ENCODE measurements at places on chromosomes 1 and 21.

DNA sequence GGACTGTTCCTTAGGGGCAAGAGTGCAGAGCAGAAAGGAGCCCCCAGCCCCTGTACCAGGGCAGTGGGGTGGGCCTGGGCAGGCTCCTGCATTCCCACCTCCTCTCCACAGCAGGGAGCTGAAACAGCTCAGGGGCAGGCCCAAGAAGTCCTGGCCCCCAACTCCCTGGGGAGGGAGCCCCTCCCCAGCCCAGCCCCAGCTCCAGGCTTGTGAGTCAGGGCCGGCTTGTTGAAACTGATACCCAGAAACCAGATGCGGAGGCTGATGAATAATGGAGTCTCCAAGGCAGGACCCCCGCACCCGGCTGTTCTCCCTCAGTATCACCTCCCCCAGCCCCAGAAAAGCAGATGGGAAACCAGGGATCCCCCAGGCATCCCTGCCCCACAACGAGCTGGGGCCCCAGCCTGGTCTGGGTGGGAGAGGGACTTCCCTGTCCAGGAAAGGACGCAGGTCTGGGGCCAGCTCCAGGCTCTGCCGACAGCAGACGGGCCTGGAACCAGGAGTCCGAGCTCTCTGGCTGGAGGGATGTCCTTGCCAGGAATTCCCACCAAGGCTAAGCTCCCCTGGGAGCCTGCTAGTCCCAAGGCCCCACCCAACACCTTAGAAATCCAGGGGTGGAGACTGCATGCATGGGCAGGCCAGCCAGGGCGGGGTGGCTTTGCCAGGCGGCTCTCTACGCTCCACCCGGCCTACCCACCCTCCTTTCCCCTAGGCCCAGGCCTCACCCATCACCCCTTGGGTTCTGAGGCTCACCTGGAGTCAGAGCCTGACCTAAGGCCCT is 2.7 kb downstream of the PLEKHG5 start:
- DNase-seq: no peak

- DNase-seq: no peak
These were observed 26.4 kb upstream of the LAMC1 start for GRCh38 chr1:182996816-182997215.

DNA sequence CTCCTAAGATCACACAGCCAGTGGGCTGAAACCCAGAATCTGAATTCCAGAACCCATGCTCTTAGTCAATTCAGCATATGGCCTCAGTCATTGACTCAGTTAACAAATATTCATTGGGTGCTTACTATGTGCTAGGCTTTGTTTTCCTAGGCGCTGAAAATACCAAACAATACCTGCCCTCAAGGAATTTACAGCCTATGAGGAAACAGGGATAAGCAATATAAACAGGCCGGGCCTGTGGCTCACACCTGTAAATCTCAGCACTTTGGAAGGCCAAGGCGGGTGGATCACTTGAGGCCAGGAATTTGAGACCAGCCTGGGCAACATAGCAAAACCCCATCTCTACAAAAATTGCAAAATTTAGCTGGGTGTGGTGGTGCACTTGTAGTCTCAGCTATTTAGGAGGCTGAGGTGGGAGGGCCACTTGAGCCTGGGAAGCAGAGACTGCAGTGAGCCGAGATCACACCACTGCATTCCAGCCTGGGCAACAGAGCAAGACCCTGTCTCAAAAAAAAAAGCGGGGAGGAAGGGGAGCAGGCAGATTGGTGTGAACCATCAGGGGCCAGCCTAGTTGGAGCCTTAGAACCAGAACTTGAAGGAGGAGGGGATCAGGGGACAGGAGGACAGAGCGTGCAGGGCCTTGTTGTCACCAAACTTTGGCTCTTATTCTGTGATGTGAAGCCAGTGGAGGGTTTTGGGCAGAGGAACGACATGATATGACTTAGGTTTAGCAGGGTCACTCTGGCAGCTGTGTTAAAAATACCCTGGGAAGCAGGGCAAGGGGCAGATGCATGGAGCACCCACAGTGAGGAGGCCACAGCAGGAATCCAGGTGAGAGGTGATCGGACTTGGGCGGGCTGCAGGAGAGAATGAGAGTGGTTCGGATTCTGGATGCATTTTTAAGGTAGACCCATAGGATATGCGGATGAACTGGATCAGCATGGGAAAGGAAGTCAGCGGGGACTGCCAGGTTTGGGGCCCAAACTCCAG is 5.8 kb downstream of the TINAGL1 start:
- no peak for DNase-seq

DNA sequence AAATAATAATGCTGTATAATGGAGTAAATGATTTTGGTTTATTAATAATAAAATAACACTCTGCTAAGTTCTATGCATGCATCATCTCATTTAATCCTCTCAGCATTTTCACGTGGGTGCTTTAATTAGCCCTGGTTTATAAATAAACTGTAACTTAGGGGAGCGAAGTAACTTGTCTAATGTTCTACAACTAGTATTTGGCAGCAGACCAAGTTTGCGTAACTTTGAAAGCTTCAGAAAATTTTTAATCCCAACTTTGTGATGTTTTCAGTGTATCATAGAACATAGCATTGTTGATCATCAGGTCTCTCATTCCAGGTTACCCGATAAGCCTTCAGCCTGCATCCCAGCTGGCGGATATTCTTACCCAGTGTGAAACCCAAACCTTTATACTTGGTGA is 322.4 kb upstream of the SGIP1 start:
- DNase-seq: no peak

DNA sequence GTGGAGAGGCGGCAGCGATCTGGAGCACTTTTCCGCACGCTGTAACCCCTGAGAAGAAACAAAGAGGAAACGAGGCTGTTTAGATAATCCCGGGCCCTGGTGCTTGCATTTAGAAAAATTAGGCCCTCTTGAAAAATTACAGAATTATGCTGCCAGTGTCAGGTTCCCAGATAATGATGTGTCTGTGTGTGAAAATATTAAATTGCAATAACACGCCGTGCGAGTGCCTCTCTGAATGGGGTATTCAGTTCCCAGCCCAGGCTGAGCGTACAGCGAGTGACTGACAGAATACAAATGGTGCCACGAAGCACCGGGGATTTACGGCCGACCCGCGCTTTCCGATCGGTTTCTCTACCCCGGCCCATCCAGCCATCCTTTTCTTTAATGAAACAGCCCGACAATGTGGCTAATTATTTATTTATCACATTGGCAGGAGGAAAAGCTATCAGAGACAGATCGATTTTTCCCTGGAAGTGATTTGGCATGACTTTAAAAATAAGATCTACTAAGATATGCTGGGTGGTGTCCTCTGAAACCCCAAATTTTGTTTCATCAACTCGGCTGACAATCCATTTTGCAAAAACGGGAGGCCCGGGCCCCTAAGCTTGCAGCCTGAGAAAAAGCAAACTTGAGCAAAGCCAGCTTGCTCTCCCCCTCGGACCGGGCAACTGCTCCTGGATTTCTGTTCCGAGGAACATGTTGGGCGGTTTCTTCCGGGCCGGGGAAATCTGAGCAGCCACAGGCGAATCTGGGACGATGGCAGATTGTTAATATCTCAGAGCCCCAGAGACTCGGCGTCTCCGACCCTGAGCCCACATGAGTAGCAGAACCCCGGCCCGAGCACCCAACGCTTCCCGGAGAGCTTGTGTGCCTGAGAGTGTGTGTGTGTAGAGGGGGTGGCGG is 11.3 kb downstream of the PRDM16 start:
- no peak for DNase-seq

DNA sequence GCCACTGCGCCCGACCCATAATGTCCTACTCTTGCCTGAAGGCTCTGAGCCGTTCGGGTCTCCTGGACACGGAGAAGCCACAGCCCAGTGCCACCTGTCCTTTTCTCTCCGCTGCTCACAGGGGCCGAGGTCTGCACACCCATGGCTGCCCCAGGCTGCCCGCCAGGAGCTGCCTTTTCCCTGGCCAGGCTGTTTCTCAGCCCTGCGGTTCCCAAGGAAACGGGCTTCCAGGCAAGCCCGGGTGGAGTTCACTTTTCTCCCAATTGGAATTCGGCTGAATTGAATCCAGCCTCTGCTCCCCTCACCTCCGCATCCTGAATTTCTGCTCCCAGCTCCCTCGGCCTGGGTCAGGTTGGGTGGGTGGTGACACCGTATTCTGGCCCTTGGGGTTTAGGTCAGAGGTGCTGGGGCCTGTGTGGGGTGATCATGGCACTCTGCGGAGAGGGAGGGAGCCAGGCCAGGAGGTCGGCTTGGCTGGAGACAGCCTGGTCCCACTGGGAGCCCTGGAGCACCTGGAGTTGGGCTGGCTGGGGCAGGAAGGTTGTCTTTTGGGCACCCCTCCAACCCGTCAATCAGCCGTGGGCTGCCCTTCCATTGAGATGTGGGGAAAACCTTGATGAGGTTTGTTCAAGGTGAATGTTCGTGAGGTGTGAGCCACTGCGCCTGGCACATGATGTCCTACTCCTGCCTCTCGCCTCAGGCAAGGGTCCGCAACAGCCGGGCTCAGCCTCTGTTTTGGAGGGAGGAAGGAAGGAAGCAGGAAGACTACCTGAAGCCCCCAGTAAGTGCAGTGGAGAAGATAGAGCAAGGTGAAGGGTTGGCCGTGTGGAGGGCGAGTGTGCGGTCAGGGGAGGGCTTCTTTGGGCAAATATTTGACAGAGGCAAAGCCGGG is 25.1 kb downstream of the RRP1 start:
- no peak for DNase-seq

DNA sequence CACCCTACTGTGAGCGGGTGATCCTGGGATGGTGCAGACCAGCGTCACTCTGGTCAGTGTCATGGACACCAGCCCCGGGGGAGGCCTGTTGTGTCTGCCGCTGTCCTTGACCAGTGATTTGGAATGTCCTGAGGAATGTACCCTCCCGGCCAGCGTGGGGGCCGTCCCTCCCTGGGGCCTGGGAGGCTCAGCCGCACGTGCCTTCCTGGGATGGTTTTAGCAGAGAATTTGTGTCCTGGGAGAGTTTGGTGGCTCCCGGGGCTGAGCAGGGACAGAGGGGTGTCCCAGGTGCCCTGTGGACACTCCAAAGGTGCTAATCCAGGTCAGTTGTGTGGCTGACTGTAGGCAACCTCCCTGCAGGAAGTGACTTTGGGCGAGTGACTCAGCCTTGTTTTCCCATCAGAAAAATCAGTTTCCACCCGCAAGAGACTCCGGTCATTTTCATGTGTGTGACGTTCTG is 6.2 kb downstream of the ARHGEF16 start:
- DNase-seq: no peak

DNA sequence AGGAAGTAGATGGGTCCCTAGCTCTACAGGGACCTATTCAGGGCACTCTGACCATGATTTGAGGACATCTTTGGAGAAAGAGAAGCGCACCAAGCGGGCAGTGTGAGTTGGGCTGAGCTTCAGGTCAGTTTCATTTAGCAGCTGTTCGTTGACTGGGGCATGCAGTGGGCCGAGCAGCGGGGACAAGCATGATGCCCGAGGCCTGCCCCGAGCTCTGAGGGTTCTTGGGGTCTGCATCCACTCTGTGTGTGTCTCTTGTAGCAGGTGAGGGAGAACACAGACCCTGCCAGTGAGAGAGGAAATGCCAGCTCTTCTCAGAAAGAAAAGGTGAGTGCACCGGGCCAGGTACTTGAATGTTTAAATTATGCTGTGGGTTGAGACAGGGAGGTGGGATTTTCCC is 5.4 kb downstream of the THAP3 start:
- no peak for DNase-seq

GRCh38 chr1:7526867-7527732 is 244.0 kb upstream of the VAMP3 start:
- DNase-seq: no peak

- no peak for DNase-seq
These were observed 29.1 kb upstream of the KLF17 start for GRCh38 chr1:44089371-44090048.

GRCh38 chr1:239126884-239127283 is 259.5 kb upstream of the CHRM3 start:
- no peak for DNase-seq

Measured in NCI-H524 treated with DMSO at 0.1 percent for 48 hours (cell line).